ENCODE measurements at places on chromosomes 11 and 22.

DNA sequence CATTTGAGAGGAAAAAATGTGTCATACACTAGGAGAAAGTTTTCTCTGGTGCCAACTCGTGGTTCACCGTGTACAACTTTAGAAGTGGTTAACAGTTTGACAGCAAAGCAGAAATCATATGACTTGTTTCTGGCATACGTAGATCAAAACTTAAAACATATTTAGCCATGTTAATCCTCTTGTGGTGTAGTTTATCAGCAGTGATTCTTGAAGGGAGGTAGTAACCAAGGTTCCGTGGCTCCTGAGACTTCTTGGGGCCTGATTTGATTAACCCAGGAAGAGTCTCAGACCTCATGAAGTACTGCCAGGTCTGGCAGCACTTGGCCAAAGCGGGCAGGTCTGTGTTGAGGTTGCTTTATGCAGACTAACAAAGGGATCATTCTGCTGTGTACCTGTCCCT, 40.5 kb downstream of the SREBF2 start:
- DNase-seq, result no peak

DNA sequence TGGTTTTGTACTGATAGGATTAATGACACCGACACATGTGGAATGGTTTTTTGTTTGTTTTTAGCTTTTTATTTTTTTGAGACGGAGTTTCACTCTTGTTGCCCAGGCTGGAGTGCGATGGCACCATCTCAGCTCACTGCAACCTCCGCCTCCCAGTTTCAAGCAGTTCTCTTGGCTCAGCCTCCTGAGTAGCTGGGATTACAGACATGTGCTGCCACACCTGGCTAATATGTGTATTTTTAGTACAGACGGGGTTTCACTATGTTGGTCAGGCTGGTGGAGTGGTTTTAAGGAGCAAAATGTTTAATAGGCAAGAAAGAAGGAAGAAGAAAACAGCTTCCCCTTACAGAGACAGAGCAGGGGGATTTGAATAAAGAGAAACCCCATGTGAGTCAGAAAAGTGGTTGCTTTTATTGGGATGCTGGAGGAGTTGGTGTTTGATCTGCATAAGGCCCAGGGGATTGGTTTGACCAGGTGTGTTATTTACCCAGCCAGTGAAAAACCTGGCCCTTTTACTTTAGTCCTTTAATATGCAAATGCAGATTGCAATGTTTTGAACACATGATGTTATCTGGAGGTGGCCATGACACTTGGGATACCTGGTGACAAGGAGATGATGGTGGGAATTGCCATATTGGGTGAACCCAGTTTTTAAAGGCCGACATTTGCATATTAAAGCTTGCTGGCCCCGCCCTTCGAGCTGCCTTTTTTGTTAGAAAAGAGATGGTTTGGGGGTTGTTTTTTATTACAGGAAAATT, 24.3 kb downstream of the SUSD2 start:
- no peak for DNase-seq

DNA sequence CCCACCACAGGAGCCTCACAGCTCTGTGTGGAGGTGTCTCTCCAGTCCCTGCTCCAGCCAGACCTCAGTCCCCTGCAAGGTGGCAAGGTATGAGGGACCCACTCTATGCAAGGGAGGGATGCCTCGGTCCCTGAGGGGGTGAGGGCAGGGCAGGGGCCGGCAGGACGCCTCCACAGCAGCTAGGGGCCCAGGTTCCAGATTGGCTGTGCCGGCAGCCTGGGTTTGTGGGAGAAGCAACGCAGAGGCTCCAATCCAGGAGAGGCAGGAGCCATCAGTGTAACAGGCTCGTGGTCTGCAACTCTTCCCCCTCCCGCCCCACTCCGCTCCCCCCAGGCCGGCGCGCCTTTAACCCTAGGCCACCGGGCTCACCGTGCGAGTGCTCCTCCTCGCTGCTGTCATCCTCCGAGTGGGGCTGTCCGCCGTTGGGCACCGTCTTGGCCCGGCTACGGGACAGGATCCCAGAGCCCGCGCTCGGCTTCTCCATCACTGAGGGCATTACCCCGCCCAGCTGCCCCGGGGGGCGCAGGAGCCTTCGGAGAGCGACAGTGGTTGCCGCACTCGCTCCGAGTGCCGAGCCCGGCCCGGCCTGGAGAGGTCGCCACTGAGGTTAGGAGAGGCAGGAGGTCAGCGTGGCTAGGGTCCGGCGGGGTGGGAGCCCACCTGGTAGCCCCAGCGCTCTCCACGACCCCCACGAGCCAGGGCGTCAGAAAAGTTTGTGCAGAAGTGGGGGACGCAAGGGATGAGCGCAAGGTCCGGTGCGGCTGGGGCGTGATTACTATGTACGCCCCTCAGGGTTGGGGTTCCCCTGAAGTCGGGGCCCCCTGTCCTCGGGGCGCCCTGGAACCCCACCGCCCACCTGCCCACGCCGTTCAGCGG, 765 bp downstream of the RCOR2 start:
- DNase-seq, result no peak

DNA sequence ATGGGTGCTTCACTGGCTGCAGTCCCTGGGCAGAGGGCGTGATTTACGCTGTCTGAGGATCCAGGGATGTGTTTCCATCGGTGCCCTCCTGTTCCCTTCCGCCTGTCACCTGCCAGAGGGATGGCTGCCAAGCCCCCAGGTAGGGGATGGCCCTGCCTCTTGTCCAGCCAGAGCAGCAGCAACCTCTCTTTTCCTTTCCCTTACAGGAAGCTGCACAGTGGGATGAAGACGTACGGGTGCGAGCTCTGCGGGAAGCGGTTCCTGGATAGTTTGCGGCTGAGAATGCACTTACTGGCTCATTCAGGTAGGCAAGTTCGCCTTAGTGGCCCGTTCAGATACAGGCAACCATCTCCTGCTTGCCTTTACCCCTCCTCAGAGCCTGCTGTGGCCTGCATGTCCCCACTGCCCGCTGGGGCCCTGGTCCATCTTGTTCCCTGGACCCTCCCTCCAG, 96.6 kb downstream of the ZBTB16 start:
- no peak for DNase-seq

DNA sequence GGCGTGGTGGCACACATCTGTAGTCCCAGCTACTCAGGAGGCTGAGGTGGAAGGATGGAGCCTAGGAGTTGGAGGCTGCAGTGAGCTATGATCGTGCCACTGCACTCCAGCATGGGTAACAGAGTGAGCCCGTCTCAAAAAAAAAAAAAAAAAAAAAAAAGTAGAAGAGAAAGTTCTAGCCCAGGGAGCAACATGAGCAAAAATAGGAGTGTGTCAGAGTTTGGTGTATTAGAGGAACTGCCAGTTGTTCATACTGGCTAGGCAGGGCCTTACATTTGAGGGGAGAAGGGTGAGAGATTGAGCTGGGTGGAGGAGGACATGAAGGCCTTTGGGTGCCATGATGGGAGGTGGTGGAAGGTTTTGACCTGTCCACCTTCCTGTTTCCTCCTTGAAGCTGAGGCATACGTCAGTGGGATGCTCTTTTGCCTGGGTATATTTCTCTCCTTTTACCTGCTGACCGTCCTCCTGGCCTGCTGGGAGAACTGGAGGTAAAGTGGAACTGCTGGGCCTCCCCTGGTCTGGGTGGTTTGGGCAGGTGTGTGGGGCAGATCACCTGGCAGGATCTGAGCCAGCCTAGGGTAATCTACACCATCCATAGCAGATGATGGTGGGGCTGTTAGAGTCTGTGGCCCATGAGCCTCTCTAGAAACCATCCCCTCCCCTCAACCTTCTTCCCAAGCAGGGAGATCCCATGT, 7.3 kb downstream of the SIDT2 start:
- DNase-seq, result no peak

DNA sequence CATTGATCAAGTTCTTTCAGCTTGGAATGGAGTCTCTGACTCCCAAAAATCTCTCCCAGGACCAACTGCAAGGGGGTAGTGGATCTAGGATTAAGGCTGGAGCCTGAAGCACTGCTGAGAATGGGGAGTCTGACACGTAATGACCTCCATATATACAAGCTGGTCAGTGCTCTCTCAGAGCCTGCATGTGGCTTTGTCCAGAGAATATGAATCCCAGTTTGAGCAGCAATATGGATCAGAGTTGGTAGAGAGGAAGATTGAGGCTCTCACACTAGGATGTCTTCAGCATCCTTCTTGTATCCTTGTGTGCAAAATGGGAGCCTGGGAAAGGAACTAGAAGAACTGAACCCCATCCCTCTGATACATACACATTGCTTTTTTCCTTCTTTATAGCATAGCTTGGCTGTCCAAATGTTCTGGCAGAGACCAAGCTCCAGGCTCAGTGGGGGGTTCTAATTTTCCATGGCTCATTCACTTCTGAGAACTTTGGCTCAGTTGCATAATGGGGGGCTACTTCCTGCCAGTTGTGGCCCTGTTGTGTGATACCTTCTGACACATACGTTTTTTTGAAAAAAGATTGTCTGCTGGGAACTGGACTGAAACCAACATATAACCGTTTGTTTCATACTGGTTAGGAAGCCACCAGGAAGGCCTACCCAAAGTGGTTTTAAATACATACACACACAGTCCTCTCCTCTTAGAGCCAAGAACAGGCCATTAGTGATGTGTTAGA, 138.2 kb downstream of the ETS1 start:
- no peak for DNase-seq

DNA sequence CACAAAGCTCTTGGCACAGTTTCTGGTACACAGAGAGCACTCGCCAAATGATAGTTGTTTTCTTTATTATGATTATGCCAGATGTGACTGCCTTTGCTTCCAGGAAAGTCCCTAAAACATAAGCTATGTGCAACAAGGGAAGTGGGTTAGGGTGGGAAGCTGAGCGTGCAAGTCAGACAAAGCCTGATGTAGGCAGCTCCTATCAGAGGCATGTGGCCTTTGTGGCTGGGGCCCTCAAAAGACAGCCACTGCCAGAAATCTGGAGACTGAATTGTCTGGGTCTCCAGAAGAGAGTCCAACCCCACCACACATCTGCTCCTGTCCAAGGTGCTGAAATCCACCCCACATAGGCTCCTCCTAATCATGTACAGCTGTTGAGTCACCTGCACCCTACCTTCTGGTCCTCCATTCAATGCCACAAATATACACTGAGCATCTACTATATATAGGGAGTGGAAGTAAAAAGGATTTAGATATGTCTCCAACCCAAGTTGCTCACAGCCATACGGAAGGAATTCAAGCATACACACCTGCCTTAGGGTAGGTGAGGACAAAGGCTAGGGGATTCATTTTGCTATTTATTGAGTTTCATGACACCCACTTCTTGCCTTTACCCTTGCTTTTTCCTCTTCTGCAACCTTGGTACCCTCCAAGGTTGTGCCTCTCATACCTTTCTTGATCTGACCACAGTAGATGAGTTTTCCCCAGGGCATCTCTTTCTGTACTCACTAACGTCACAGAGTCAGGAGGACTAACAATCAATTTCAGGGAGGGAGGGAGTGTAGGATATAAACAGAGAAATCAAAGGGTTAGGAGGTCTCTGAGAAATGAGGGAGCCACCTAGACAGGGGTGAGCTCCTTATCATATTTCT, 12.4 kb downstream of the SEC14L3 start:
- no peak for DNase-seq

DNA sequence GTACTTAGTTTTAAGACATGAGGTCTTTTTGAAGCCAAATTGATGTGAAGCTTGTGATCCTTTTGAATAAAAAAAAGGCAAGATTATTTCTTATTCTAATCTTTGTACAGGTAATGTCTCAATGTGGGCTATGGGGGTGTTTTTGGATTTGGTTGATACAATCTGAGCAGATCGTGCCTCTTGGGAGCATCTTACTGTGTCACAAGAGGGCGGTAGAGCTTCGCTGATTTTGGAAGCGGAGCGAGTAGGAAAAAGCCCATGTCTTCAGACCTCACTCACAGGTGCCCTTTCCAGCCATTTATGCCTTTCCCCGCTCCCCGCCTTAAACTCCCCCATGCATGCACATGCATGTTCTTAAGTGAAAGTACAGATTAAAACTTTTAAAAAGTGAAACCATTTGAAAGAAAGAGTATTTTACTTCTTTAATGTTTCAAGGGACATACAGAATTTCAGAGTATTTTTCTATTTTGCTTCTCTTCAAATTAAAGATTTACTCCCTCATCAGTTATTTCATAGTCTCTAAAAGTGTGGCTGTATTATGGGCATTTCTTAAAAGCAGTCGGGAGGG, 18.8 kb downstream of the DDX25 start:
- no peak for DNase-seq

DNA sequence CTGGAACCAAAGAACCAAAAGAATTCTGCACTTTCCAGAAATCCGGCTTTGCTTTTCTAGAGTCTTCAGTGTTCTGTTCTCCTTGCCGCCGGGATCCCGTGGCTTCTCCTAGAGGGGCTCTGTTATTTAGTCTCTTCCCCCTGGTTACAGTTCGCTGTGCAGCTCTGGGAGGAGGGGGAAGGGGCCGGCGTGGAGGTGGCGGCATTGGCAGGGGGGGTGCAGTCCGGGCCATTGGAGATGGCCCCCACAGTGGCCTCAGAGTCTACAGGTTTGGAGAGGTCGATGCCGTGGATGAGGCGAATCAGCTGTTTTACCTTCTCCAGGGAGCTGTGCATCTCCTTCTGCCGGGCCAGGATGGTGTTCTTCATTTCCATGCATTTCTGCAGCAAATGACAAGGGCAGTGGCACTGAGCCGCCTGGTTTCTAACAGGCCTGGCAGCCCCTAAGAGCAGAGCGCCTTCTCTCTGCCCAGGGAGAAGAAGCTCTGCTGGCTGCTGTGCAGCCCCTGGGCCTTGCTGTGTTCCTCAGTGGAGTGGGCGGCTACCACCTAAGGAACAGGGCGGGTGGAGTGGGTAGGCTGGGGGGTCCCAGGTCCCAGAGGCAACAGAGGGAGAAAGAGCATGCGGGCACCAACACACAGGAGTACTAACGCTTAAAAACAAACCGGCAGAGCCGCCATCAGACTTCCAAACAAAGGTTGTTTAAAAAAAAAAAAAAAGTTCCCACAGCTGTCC, 11.6 kb downstream of the LARGE2 start:
- DNase-seq, result no peak

DNA sequence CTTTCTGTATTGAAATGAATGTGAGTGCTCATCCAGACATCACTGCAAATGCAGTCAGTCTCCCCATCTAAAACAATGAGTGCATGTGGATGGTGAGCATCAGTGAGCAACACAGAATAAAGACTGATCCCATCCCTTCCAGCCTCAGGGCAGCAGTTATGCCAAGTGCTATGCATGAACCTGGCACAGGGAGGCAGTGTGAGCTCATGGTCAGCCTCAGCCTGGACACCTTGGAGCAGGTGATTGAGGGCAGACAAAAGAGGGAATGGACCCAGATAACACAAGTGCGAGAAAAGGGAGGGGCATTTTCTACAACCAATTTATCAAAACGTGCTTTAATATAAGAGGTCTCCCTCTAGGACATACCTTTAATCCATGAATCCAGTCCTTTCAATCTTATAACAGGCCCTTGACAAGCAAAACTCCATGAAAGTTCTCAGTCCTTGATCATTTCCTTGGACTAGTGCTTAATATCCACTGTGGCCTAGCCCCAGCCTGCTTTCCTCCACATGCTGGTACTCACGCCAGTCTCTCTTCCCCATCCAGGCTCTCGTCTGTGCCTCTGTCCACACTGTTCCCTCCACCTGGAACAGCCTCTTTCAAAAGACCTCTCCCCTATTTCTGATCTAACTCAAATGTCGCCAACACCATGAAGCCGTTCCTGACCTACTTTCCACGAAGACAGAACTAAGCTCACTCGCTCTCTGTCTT, 50.5 kb upstream of the LRRC55 start:
- no peak for DNase-seq

Measured in stimulated activated CD8-positive, alpha-beta memory T cell treated with anti-CD3 and anti-CD28 coated beads, Interleukin-4, amount 100 ng/mL, for 1 hour (primary cell).